ENCODE measurements at places on chromosomes 2 and 18.
A peak's percentile ranks its signal among the peaks of the same experiment; 100 is the strongest.

DNA sequence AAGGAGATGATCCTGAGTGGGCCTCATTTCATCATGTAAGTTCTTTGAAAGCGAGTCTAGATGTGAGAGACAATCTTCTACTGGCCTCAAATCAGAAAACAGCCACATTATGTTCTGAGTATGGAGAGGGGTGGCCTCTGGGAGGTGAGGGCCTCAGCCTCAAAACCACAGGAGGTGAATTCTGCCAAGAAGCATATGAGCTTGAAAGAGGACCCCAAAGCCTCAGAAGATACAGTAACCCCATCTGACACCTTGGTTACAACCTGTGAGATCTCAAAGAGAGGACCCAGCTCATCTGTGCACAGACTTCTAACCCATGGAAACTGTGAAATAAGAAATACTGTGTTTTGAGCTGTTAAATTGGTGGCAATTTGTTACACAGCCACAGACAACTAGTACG, 200.1 kb downstream of the ARHGAP15 start:
- DNase-seq, result no peak

DNA sequence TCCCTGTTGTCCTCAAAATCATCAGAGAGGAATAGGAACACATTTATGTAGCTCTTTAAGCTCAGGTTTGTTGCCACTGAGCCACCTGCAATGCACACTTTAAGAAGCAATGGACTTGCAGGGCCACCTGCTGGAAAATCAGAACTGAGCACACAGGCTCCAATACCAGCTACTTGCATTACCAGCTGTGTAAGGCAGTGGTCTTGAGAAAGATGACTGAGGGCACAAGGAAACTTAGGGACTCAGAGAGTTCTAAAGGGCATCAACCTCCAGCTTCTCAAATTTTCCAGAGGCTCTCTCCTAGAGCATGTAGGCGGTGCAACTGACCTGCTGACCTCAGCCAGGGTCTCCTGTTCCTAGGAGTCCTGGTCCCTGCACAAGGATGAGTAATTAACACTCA, 2.5 kb upstream of the CNDP2 start:
- DNase-seq, result peak; percentile 59

DNA sequence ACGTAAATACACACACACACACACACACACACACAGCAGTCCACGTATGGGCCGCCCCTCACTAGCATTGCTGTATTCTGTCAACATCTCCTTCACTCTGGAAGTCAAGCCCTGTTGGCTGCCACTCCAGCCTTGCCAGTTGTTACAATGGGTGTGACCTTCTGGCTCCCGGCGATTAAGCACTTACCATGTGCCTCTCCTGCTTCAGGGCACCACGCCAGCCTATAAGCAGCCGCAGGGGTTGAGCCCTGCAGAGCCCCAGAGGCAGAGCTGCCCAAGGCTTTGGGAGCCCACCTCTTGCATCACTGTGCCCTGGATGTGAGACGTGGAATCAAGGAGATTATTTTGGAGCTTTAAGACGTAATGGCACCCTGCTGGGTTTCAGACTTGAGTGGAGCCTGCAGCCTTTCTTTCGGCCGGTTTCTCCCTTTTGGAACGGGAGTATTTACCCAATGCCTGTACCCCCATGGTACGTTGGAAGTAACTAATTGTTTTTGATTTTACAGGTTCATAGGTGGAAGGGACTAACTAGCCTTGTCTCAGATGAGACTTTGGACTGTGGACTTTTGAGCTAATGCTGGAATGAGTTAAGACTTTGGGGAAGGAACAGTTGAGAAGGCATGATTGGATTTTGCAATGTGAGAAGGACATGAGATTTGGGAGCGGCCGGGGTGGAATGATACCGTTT, 54.5 kb upstream of the ROCK2 start:
- peak; percentile 67 for DNase-seq

DNA sequence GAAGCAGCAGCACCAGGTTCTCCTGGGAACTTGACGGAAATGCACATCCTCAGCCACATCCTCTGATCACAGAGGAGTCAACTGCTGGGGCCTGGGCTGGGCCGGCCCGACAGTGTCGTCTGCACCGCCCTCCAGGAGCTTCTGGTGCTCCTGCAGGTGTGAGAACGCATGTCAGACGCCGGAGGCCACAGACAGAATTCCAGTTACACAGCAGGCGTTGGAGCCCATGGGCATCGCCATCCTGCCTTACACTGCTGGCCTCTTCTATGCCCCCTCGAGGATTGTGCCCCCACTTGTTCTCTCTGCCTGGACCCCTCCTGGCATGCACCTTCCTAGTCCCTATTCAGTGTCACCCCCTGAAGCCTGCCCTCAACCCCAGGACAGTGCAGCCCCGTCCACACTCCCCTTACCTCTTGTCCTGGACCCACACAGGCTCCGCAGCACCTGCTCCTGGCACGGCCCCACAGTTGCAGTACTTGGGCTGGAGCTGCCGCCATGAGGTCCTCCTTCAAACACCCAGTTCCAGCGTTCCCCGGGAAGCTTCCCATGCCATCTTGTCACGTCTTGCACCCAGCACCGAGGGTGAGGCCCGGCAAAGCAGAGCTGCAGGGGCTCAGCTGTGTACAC, 37.5 kb downstream of the ADI1 start:
- no peak for DNase-seq

DNA sequence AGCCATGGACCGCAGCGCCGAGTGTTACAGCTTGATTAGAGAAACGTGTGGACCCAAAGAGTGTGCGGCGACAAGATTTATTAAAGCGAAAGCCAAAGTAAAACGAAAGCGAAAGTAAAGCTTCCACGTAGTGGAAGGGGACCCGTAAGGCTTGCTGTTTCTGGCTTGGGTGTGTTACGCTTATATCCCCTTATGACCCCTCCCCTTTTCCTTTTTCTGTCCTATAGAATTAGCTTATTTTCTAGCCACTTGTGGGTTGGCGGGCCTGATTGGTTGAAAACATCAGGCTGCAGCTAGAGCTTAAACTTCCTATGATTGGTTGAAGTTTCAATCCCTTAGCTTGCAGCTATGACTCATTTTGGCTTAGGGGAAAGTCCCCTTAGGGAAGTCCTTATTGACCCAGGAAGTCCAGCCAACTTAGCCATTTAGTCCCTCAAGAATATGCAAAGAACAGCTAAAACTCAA, 969.7 kb downstream of the DCDC2C start:
- DNase-seq, result no peak

DNA sequence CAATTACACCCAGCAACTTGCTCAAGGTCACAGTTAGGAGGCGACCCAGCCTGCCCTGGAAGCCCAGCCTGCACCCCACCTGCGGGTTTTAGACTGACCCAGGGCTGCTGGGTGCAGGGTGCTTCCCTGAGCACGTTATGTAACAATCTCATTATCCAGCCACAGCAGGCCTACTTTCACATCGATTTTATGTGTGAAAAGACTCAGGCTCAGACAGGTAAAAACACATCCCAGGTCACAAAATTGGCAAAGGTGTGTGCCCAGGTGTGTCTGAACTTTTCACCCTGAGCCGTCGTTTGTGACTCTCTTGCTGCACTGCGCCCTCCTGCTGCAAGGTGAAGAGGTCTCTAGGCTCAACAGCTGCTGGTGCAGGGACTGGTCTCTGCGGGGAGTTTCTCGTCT, 668.2 kb upstream of the HS6ST1 start:
- DNase-seq, result no peak

DNA sequence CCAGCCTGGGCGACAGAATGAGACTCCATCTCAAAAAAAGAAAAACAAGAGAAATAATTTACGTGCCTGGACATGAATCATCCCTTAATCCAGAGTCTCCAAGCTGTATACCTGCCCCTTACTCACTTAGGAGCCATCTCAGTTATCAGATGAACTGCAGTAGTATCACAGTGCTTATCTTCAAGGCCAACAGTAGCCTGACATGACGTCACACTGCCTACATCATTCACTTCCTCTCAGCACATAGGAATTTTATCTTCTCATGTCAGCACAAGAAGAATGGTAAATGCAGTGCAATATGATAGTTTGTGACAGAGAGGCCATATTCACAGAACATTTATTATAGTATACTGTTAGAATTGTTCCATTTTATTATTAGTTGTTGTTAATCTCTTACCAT, 216.6 kb downstream of the SS18 start:
- DNase-seq, result peak; percentile 7

DNA sequence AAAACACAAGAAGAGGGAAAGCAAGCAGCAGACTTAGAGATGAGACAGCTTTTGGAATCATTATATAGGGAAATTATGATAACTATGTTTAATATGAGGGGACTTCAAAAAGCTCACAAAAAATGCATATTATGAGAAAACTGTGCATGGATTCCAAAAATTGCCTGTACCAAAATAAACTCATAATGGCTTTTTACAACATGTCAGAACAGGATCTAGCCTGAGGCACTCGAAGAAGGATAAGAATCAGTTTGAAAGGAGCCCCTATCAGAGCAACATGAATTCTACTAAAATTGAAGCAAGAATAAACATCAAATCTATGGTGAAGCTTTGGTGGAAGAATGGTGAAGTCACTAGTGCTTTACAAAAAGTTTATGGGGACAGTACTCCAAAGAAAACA, 187.4 kb downstream of the RDH14 start:
- DNase-seq, result no peak

Measured in erythroblast (primary cell).